Fibroblast of skin of back (primary cell): ENCODE measurements at places on chromosomes 5 and 9.

GRCh38 chr9:108053555-108054061 is 564.0 kb upstream of the KLF4 start:
- peak; percentile 45 for DNase-seq

DNA sequence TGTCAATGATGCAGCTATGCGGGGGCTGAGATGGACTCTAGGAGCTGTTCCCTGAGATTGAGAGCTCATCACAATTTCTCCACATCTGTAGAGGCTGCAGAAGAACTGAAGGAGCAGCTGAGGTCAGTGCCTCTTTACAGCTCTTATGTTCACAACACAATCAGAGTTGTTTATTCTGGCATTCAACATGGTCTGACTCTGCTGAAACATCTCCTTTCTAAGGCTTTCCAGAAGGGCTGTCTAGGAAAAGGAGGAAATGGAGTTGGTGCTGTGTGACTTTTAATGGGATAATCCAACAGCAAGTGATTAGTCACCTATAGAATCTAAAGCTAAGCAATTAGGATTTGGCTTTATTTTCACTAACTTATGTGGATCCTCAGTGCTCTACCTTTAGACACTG is 6.0 kb downstream of the POU5F2 start:
- peak; percentile 50 for DNase-seq

GRCh38 chr5:62616615-62617277 is 38.1 kb downstream of the LRRC70 start:
- DNase-seq, result no peak

DNA sequence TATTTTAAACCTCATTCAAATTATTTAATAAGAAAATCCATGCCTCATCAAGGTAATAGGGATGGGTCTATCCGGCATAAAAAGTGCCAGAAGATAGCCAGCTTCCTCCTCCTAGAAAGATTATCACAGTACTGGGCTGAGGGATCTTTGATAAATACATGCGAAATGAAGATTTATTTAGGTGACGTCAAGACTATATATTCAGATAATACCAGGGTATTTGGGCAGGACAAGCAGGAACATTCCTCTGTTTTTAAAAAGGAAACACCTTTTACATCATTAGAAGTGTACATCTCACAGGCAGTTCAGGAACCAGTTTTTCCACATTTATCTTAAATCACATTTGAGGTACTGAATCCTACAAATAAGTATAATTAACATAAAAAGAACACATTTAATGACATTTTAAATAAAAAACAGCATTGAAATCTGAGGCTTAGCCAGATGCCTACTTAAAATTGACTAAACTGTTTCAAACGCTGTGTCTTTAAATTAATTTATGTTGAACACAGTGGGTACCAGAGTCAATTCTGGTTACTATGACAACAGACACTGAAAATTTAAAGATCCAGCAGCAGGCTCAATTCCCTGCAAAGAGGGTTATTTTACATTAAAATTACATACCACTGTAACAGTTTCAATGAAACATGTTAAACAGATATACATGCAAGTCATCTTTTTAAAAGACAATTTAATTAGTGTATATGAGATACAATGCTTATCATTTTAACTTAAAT is 124.7 kb upstream of the SLCO6A1 start:
- DNase-seq, result no peak

GRCh38 chr5:132782101-132782500 is 5.1 kb upstream of the SEPTIN8 start:
- DNase-seq, result peak; percentile 78

DNA sequence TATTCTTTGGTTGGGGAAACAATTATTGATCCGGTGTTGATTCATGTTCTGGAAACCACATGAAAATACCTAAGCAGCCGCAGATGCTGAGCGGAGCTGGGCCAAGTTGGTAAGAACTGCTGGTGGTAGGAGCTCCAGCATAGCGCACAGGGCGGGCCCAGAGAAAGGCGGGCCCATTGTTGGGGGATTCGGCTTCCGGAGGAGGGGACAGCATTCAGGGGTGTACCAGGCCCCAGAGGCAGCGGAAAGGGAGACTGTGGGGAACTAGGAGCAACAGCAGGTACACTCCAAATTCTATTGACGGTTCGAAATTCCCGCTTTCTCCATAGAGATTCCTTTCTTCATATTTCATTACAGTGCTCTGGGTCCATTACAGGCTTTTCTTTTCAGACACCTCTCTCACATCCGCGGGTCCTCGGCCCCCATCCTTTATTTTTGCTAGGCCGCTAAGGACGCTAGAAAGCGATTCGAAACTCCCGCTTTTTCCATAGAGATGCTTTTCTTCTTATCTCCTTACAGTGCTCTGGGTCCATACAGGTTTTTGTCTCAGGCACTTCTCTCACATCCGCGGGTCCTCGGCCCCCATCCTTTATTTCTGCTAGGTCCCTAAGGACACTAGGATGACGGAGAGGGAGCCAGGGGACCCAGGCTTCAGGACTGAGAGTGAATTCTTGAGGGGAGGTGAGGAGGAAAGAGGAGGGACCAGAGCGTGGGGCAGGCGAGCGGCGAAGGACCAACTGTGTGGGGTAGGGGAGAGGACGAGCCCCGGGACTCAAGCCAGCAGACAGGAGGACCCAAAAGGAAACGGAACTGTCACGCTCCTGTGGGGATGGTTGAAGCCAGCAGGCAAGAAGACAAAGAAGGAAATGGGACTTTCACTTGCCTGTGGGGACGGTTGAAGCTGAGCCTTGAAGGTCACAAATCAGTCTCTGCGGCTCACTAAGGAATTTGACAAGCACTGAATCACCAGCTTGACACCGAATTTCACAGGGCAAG is at the start of gene CCDC152:
Gene CCDC152, plus strand, starts transcription at position 213 of the 996 bp plus-strand sequence. CDS start 2,304 bp downstream, outside the sequence.
- peak; percentile 63 for DNase-seq

GRCh38 chr5:58493141-58493540 is 1.9 kb downstream of the GAPT start:
- DNase-seq, result no peak

- no peak for DNase-seq
Observed at GRCh38 chr9:133139246-133140173, 18.5 kb upstream of the RALGDS start.

GRCh38 chr5:88761939-88762338 is 121.0 kb downstream of the MEF2C start:
- no peak for DNase-seq

DNA sequence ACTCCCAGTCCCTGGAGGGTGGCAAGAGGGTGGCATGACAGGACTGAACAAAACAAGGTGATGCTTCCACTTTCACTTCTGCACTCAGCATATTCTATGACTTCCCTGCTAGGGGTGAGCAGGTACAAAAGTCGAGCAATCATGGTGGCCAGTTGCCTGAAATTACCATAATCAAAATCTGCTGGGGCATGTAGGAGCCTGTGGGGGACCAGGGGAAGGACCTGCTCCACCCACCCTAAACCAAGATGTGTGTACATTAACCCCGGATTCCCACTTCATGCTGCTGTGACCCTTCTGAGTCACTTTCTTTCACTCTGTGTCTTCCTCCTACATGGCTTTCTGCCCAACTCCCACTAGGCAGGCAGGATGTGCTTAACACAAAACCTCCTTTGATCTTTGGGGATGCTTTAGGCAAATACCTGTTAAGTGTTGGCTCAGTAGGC is 73.3 kb upstream of the PHF24 start:
- no peak for DNase-seq

- no peak for DNase-seq
Observed at GRCh38 chr5:112691339-112691680, 46.4 kb upstream of the APC start.
